Cerebellar cortex (tissue), 1 donor: ENCODE measurements at places on chromosomes 3 and 15.

- no peak for DNase-seq
Measured at GRCh38 chr3:6066397-6066796, 794.5 kb upstream of the GRM7 start.

DNA sequence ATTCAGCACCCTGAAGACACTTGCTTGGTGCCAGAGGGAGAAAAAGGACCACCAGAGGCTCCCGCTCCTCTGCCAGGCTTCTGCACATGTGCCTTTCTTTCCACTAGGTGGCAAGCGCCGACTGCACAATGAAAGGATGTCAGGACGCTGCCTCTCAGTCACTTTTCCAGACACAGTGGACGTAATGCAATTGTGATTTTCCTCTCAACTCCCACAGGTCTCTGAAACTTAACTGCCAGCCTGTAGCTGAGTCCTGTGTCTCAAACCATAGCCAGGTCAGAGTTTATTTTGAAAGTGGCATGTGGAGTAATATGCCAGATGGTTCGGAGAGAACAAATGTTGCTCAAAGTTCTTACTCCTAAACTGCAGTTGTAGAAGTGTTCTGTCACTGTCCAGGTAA is 162.9 kb downstream of the ITPR1 start:
- peak; percentile 71 for DNase-seq

DNA sequence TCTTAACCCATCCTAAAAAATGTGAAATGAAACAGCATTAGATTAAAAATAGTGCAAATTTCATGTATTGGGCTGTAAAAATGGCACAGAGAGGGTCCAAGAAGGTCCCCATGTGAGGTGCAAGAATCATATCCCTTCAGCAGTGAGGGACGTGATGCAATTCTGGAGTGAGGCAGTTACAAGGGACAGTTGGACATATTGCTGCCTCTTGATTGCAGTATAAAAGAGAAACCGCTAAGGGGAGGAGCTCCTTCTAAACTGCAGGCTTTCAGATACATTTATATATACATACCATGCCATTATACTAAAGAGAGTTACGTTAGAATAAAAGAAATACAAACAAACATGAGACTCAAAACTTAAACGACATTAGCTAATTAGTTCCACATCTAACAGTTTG is 304.2 kb upstream of the CTNNB1 start:
- no peak for DNase-seq

- no peak for DNase-seq
Measured at GRCh38 chr3:156376199-156376598, 178.7 kb downstream of the SSR3 start.

DNA sequence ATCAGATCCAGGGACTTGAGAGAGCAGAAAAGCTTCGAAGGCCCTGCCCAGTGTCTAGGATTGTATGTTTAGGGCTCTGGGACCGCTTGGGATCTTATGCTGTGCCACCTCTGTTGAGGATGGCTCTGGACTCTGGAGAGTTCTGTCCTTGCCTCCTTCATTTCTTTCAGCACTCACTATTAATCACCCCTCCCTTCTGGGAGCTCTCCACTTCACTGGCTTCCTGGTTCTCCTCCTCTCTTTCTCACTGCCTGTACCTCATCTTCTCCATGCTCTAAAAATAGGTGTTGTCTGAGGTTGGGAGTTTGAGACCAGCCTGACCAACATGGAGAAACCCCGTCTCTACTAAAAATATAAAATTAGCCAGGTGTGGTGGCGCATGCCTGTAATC is 17.3 kb downstream of the MAPKBP1 start:
- DNase-seq: no peak

DNA sequence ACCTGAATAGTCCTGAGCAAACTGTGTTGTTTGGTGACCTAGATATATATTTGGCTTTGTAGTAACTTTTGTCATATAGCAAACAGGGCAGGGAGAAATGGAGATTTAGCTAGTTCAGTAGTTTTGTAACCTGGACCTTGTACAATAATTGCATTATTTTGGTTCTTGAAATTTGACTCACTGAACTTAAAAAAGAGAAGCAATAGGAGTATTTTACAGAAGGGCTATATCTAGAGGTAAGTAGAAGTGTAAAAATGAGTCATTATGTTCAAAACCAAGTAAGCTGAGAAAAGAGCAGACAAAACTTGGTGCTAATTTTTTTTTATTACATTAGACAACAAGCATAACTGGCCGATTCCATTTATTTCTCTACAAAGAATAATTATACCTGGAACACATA is 505.4 kb downstream of the ZIC1 start:
- DNase-seq: no peak

DNA sequence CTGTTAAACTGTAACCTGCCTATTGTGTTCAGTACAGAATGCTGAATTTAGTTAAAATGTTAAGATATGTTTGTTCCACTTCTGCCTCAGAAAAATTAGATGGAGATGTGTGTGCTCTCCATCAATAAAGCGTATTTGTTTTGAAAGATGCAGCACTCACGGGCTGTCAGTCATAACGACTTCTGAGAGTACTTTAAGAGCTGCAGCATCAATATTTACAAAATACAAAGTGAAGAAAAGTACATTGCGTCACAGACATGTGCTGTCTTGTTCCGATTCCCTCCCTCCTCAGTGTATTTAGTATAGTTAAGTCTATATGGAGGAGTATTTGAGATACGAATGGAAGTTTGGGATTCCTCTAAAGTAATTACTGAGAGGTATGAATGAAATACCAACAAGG is 166.6 kb downstream of the BBX start:
- DNase-seq: no peak

DNA sequence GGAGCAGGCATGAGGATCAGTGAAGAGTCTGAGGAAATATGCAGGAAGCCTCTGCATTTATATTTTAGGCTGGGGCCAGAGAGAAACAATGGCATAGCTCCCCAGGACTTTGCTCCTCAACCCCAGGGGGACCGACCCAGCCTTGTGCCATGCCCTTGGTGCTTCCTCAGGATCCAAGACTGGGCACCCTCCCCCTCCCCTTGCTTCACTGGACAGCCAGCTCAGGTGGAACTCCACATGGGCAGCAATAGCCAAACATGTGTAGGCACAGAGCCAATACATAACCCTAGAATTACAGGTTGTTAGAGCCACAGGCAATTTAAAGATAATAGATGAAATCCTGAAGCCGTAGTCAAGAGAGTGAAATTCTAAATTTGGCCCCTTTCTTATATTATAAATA is 73.0 kb upstream of the ETV5 start:
- DNase-seq: no peak

DNA sequence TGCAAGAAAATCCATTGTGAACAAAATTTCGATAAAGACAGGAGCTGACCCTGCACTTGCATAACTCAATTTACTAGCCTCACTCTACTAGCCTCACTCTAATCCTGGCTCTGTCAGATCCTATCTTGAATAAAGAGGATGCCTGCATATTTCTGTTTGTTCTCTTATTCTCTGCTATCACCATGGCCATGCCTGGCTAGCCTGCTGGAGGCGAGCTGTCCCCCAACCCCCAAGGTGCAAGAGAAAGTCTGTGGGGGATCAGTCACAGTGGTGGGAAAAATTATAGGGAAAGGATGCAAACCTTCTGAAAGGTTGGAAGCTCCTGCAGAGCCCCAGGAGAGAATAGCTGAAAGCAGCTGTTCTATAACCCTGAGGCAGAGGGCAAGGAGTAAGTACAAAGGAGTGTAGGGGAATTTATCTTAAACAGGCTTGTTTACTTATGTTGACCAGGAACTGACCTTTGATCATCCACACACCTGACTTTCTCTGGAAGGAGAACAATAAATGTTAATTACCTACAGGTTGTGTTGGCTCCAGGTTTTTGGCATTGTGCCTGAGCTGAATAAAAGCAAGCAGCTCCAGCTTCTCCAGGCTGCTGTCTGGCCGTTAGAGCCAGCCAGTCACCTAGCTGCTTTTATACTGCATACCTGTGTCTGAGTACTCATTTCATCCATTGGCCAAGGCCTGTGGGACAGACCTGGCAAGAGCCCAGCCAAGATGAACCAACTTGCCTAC is 137.7 kb upstream of the RASGRP1 start:
- DNase-seq: peak; percentile 51

DNA sequence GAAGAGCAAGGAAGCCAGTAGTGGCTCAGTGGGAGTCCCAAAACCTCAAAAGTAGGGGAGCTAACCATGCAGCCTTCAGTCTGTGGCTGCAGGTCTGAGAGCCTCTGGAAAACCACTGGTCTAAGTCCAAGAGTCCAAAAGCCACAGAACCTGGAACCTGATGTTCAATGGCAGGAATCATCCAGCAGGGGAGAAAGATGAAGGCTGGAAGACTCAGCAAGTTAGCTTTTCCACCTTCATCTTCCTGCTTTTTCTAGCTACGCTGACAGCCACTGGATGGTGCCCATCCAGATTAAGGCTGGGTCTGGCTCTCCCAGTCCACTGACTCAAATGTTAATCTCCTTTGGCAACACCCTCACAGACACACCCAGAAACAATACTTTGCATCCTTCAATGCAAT is 626.3 kb downstream of the NAALADL2 start:
- DNase-seq: no peak

GRCh38 chr3:71849681-71850080 is 64.7 kb upstream of the PROK2 start:
- no peak for DNase-seq

DNA sequence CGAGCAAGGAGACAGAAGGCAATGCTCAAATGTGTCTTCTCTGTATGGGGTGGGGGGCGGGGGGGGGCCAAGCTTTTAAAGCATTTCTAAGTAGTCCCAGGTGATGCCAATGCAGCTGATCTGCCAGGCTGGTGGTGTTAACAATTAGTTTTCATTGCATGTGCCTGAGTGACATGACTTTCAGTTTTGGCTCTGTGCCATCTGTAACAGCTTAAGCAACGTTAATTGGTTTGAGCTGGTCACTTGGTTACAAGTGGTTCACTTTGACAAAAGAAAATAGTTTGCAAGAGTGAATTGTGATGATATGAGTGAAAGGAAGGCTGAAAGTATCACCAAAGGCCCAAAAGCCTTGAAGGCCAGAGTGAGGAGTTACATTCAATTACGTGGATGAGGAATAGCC is 26.4 kb upstream of the LRIG1 start:
- DNase-seq: no peak

GRCh38 chr3:88611826-88612326 is 462.1 kb downstream of the C3orf38 start:
- DNase-seq: no peak

DNA sequence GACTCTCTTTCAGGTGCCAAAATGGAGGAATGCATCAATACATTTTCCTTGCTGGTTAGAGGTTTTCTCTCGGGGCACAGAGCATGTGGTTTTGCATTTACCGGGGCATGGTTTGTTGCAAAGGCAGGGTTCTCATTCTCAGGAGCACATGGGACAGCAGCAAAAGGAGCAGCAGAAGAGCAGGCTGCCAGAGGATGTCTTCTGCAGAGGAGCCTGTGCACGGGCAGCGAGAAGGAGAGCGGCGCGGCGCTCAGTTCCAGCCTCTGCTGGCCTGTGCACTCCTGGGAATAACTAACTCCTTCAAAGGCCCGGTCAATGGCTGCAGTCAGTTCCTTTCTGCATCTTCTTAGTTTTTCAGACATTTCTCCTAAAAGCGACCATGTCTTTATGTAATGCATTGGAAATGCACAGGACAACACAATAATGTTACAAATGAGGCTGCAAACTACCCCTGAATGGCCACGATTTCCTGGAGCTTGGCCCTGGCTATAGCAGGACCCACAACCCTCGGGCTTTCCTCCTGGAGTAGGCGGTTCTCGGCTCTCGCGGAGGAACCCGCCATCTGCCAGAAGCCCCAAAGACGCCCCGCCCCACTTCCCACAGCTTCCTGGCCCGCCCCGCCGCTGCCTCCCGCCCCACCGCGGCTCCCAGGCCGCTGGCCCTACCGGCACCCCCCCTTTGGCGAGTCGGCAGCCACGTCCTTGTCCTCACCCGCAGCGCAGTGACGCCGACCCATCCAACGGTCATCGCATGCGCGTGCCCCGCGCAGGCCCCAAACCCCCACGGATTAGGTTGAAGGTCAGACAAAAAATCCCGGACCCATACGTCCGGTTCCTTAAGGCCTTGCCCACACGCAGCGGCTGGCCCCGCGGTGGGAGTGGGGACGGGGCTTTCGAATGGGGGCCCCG is at the start of gene C3orf62:
Gene C3orf62 (minus strand): TSS at position 758 of the 908 bp plus-strand sequence. CDS start 360 bp downstream, at position 398.
- DNase-seq: peak; percentile 77

DNA sequence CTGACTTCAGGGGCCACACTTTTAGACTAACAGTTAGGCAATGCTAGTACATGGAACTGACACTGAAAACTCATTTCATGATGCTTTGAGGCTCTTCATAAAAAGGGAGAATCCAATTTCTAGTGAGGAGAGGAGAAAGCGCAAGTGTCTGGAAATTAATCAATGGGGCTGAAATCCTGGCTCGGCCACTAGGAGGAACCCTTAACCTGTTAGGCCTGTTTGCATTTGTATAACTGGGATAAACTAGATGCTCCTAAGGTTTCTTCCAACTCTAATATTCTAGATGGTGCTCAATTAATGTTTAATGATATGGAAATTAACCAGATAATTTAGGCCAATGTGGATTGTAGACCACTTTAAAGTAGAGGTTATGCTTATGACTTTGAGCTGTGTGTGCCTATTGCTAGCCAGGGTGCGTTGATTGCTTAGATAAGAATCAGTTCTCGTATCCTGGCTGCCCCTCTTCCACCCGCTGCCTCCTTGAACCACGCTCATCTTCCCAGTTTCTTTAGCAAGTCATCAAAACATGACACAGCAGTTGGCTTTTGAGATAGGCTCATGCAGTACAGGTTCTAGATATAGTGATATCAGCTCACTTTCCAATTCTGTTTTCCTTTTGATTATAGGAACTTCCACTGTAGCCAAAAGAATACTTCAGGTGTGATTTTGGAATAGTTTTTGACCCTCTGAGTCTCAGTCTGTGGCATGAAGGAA is 16.8 kb upstream of the CRBN start:
- peak; percentile 9 for DNase-seq

DNA sequence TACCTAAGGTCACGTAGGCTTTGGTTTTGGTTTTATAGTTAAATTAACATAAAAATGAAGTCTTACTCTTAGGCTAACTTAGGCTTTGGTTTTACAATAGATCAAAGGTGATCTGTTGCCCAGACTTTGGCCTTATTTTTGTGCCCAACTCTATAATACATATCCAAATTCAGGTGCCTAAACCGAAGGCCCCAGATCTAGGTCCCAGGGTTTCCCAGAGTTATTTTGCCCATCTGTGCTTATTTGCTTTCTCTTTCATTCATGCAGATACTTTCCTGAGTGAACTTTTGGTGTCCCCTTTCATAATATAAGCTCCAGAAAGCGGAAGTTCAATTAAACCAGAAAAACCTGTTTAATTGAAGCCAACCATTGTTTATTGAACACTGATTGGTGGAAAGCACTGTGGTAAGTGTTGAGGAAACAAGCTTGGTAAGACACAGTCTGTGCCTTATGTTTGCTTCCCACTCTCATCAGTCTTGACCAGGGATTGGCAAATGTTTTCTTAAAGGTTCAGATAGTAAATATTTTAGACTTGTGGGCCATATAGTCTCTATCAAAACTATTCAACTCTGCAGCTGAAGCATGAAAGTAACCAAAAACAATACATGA is 209.7 kb downstream of the WDR72 start:
- DNase-seq: no peak

- no peak for DNase-seq
Measured at GRCh38 chr3:30331519-30331918, 274.9 kb upstream of the TGFBR2 start.

DNA sequence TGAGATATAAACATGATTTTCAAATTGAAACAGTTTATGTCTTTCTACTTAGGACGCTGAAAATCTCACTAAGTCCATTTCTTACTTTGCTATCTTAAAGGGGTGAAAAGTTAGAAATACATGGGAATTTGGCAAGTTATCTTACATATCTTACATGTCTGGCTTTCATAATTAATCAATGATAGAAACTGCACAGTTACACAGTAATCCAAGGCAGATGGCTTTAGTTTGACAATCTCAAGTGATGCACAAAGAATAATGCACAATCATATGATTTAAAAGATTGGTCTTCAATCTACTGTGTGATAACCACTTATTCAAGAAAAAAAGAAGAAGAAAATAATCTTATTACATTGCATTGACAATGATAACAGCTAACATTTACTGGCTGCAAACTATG is 14.2 kb downstream of the PDZRN3 start:
- no peak for DNase-seq
